T-cell (primary cell): ENCODE measurements at places on chromosomes 3 and 15. TPM values are rescaled to one million over a fixed set of nuclear protein-coding genes. Genes with fewer than 3 reads are reported as not detected.

Gene SLC28A1
- not detected for total RNA-seq

Gene A4GNT
- total RNA-seq, result not detected

Gene CPA3
- total RNA-seq, result not detected

Gene SNX33
- 2.5 TPM for total RNA-seq

Gene DAZL
- not detected for total RNA-seq

Gene TUSC7
- not detected for total RNA-seq
